ENCODE measurements at places on chromosomes 4 and X. TPM values are rescaled to one million over a fixed set of nuclear protein-coding genes. Genes with fewer than 3 reads are reported as not detected.
A peak's percentile ranks its signal among the peaks of the same experiment; 100 is the strongest.

The NEUROG2 gene
- total RNA-seq: not detected

DNA sequence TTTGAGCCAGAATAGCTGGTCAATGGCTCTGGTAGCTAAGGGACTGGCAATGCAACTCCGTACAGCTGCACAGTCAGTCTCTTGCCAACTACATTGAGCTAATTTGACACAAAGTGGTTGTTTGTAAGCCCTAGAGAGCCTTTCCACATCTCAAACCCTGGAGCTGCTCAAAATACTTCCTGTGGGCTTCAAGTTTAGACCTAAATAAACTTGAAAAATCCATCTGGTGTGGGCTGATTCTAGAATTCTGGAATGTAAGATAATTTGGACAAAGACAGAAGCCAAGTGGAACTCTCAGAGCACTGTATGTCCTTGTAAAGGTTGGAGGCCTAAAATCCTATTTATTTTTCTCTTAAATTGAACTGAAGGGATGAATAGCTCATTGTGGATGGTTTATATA lies 380.8 kb downstream of the SPRY1 start:
- no peak overlapping the region for H3K4me3 ChIP-seq
- H3K27me3 ChIP-seq: no peaks in the 10 kb centered on the region
- no peaks in the 10 kb centered on the region for H3K4me1 ChIP-seq
- no peaks in the 10 kb centered on the region for H3K36me3 ChIP-seq
- no peak for DNase-seq

- H3K36me3 ChIP-seq: no peaks in the 10 kb centered on the region
- H3K4me3 ChIP-seq: no peak overlapping the region
- no peaks in the 10 kb centered on the region for H3K27me3 ChIP-seq
- DNase-seq: no peak
- no peak overlapping the region for H3K27ac ChIP-seq
Measured at GRCh38 chr4:156784970-156785369, 186.6 kb downstream of the PDGFC start.

The EIF4E gene
- total RNA-seq: 167 TPM

DNA sequence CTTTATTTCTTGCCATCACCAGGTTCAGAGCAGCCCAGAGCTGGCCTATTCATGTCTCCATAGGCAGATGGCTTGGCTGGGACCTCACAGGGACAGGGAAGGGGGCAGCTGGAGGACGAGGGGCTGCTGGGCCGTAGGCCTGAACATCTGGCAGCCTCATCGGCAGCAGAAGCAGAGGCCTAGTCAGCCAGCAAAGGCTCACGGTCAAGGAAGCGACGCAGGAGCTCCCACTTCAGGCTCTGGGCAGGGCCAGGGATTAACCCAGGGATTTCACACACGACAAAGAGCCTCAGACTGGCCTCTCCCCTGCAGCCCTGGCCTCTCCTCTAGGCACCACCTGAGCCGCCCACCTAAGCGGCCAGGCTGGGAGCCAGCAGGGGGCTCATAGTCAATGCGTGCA lies 46.0 kb upstream of the MAN2B2 start:
- H3K4me1 ChIP-seq: no peaks in the 10 kb centered on the region
- no peaks in the 10 kb centered on the region for H3K36me3 ChIP-seq
- peaks cover 87% of the 10 kb centered on the region for H3K27me3 ChIP-seq
- H3K27ac ChIP-seq: no peak overlapping the region

The SERTM2 gene
- not detected for total RNA-seq

DNA sequence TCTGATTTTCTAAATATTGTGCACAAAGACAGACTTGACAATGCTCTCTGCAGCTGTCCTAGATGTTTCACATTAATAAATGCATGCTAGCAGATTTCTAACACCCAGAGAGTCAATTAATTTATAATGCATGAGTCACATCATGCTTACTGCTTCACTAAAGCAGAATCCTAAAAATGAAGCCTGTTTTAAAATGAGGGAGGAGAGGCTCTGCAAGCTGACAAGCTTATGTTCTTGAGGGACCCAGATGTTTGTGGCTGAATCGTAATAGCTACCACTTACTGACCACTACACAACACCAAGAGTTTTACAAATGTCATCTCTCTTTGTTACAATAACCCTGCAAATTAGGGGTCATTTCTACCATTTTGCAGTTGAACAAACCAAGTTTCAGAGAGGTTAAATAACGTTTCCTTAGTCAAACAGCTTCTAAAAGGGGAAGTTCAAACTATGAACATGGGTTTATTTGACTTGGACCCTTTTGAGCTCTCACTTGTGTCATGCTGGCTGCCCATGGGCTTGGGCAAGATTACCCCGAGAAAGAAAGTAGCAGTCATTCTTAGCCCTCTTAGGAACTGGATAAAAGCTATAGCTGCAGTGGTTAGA lies 262.7 kb upstream of the ETNPPL start:
- peaks cover 5% of the 10 kb centered on the region for H3K4me1 ChIP-seq
- no peak for DNase-seq
- no peak overlapping the region for H3K4me3 ChIP-seq
- H3K27ac ChIP-seq: peak overlapping the region; percentile 72

The DCAF8L2 gene
- total RNA-seq: not detected

GRCh38 chr4:5503336-5503936 lies 204.9 kb downstream of the EVC2 start:
- H3K4me3 ChIP-seq: no peak overlapping the region
- no peak for DNase-seq
- H3K4me1 ChIP-seq: no peaks in the 10 kb centered on the region
- no peaks in the 10 kb centered on the region for H3K27me3 ChIP-seq
- no peaks in the 10 kb centered on the region for H3K36me3 ChIP-seq

DNA sequence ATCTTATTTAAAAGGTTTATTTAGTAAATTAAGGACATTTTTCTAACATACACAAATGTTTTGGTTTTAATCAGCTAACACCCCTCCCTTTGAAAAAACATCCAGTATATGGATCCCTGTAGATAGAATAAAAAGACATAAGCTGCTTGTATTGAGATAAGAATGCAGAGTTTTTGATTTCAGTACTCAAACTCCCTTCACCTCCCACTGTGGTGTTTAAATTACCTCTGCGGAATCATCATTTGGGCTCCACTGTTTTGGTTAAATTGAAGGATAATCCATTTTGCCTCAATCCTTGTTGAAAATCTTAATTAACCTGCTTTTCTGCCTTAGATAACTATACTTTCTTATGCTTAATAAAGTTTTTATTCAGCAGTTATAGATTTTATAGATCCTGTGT lies 27.6 kb downstream of the USP53 start:
- no peak overlapping the region for H3K27ac ChIP-seq
- no peak for DNase-seq
- H3K4me3 ChIP-seq: no peak overlapping the region
- H3K4me1 ChIP-seq: no peaks in the 10 kb centered on the region

GRCh38 chr4:55866290-55866907 lies 13.0 kb downstream of the EXOC1 start:
- H3K27ac ChIP-seq: peak overlapping the region; percentile 64
- H3K4me1 ChIP-seq: peaks cover 10% of the 10 kb centered on the region
- peak; percentile 37 for DNase-seq
- H3K27me3 ChIP-seq: no peaks in the 10 kb centered on the region

DNA sequence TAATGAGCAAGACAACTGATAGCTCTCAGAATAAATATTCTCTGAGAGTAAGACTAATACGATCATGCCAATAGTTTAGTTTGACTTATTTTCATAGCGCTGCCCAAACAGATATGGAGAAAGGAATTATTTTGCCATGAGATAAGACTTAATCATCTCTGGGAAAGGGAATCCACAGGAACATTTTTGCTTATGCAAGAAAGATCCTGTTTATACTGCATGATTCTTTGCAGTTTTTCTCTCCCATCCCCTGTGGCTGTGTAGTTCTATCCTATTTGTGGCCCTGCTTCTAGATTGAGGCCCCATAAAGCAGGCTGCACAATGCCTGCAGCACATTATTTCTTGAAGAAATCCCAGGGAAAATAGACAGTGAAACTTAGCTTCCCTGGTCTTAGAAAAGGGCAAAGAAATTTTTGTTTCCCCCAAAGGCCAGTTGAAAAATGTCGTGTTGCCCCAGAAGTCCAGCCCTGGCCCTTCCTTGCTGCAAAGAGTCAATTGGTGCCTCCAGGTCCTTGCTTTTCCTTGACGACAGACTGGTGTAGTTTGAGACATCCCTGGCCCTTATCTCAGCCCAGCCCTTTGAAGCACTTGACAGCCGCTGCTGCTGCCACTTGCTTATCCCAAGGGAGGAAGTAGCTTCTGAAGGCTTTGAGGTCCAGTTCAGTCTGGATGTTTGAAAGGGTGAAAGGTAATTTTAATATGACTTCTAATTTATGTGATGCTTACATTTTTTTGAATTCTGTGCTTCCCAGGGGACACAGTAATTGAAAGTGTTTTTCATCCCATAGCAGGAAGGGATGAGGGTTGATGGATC lies 45.0 kb upstream of the SH3RF1 start:
- H3K27ac ChIP-seq: no peak overlapping the region
- no peaks in the 10 kb centered on the region for H3K4me1 ChIP-seq
- H3K4me3 ChIP-seq: no peak overlapping the region
- no peaks in the 10 kb centered on the region for H3K27me3 ChIP-seq
- no peaks in the 10 kb centered on the region for H3K36me3 ChIP-seq

DNA sequence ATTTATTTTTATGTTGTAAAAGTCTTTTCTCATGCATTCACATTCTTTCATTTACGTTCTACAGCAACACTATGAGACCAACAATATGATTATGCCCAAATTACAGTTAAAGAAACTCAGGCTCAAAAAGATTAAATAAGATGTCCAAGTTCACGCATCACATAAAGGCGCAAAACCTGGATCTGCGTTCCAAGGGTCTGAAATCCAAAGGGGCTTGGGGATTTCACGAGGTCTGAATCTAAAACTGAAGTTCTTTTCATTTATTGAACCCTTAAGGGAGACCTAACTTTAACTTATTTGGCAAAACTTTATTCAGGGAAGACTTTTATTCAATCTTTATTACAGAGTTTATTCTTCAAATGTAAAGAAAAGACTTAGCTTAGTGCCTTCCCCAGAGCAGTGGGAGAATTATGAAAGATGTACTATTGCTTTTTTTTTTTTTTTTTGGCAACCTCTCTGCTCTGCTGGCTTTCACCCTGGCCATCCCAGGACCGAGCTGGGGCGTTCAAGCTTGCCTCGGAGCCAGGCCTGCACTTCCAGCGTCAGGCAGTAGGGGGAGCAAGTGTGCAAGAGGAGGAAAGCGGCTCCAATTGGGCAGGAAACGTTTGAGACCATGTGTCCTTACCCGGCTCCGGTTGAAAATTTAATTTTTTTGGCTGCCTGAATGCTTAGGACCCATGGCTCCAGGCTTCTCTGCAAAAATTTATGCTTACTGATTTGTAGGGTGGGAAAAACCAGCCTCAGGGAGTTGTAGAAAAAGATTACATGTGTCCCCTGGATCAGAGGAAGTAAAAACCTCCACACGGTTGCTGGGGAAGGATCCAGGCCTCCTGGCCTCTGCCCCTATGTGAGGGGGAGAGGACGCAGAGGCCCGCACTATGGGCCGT lies 344.3 kb upstream of the KLF3 start:
- H3K36me3 ChIP-seq: no peaks in the 10 kb centered on the region
- peak; percentile 83 for DNase-seq
- peak overlapping the region; percentile 84 for H3K27ac ChIP-seq
- peaks cover 8% of the 10 kb centered on the region for H3K4me1 ChIP-seq
- H3K4me3 ChIP-seq: no peak overlapping the region

- DNase-seq: no peak
- H3K36me3 ChIP-seq: no peaks in the 10 kb centered on the region
- no peak overlapping the region for H3K27ac ChIP-seq
- H3K27me3 ChIP-seq: no peaks in the 10 kb centered on the region
- no peaks in the 10 kb centered on the region for H3K4me1 ChIP-seq
- no peak overlapping the region for H3K4me3 ChIP-seq
Measured at GRCh38 chr4:150131581-150132228, 53.5 kb downstream of the DCLK2 start.

- no peak for DNase-seq
- no peaks in the 10 kb centered on the region for H3K36me3 ChIP-seq
- peak overlapping the region; percentile 6 for H3K4me3 ChIP-seq
- no peaks in the 10 kb centered on the region for H3K27me3 ChIP-seq
- peaks cover 12% of the 10 kb centered on the region for H3K4me1 ChIP-seq
Measured at GRCh38 chrX:47683829-47684205, 24.8 kb upstream of the UXT start.

- H3K4me3 ChIP-seq: no peak within 1 kb of the TSS
- H3K27me3 ChIP-seq: no peaks in the 10 kb centered on the region
- no peak within 1 kb of the TSS for H3K27ac ChIP-seq
- no peaks in the 10 kb centered on the region for H3K36me3 ChIP-seq
Measured at GRCh38 chr4:156971676-156972378, at the start of gene PDGFC. TSS of gene PDGFC (minus strand) at chr4:156971799. CDS start at chr4:156970903, 896 bp downstream.

Data from K562 (cell line).